Adrenal gland (tissue), 19 donors: ENCODE measurements at places on chromosomes 7 and 10. TPM values are rescaled to one million over a fixed set of nuclear protein-coding genes. Genes with fewer than 3 reads are reported as not detected.

- H3K4me1 ChIP-seq: no peaks in the 10 kb centered on the region
- no peak overlapping the region for H3K27ac ChIP-seq
- no peak overlapping the region for H3K4me3 ChIP-seq
- H3K27me3 ChIP-seq: no peaks in the 10 kb centered on the region
These were observed 10.8 kb downstream of the BLVRA start for GRCh38 chr7:43769281-43769680.

DNA sequence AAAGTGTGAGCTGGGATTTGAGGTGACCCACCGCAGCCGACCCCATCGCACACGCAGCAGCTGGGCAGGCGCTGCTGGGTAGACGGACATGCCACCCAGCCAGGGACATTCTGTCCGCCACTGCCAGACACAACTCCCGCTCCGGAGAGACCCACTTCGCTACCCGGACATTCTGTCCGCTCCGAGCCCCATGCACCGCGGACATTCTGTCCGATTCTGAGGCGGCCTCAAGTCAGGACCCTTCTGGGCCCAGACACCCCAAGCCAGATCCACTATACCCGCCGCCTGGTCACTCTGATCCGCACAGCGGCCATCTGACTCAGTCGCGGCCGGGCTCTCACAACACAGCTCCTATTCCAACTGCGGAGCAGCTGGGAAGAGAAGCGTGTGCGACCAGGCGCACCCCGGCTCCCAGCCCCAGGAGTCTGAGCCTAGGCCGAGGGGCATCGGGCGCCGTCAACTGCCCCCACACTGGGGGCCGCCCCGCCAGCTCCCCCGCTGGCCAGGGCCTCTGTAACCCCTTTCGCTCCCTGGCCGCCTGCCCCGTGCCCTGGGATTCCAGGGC lies 763 bp downstream of the PITX3 start:
- peak overlapping the region; percentile 72 for H3K4me3 ChIP-seq
- H3K27ac ChIP-seq: no peak overlapping the region
- H3K27me3 ChIP-seq: no peaks in the 10 kb centered on the region
- no peaks in the 10 kb centered on the region for H3K36me3 ChIP-seq
- peaks cover 22% of the 10 kb centered on the region for H3K4me1 ChIP-seq

GRCh38 chr10:66747451-66747850 lies 178.4 kb upstream of the LRRTM3 start:
- H3K4me3 ChIP-seq: no peak overlapping the region
- H3K36me3 ChIP-seq: no peaks in the 10 kb centered on the region
- H3K27ac ChIP-seq: no peak overlapping the region
- H3K4me1 ChIP-seq: no peaks in the 10 kb centered on the region
- no peak for DNase-seq
- no peaks in the 10 kb centered on the region for H3K27me3 ChIP-seq

DNA sequence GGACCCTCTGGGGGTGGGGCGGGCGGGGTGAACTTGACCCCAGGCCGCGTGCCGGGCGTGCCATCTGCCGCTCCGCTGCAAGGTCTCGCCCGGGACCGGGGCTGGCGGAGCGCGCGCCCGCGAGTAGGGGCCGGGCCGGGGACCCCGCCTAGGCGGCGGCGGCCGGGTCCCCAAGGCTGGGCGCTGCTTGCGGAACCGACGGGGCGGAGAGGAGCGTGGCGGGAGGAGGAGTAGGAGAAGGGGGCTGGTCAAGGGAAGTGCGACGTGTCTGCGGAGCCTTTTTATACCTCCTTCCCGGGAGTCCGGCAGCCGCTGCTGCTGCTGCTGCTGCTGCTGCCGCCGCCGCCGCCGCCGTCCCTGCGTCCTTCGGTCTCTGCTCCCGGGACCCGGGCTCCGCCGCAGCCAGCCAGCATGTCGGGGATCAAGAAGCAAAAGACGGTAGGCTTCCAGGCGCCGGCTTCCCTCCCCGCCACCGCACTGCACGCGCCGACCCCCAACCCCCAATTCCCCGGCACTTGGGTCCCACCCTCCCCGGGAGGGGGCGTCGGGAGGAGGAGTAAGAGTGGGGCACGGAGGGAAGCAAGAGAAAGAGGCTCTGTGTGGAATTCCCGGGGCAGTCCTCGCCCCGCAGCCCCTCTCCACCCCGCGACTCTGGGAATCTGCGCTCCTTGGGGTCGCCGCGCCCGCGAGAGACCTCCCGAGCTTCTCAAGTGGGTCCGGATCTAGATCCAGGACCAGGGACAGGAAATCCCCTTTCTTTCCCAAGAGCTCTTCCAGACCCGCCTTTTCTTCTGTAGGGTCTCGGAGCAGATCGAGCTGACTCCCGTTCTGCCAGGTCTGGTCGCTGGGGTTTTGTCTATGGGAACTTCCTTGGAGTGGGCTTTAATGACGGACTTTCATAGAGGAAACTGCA lies at the start of gene PAPSS2:
PAPSS2 (plus strand) TSS at position 308 of the 913 bp plus-strand sequence; CDS start at position 412, 104 bp downstream.
- peak; percentile 81 for DNase-seq
- H3K36me3 ChIP-seq: no peaks in the 10 kb centered on the region
- H3K4me1 ChIP-seq: peaks cover 13% of the 10 kb centered on the region
- H3K27me3 ChIP-seq: no peaks in the 10 kb centered on the region
- peak within 1 kb of the TSS; percentile 82 for H3K27ac ChIP-seq
- H3K4me3 ChIP-seq: peak within 1 kb of the TSS; percentile 82

DNA sequence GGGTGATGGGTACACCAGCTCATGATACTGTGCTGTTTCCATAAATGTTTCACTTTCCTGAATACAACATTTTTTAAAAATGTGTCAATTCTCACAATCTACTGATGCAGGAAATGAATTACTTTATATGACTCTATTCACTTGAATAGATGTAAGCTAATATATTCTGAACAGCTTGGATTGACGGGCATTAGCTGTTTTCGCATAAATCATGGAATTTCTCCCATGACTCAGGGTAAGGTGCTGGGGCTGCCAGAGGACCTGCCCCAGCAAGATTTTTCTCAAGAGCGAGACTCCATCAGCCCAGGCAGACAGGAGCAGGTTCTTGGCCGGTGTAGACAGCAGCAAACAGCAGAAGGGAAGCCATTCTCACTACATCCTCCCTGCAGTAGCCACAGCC lies 107.1 kb downstream of the PFKFB3 start:
- no peaks in the 10 kb centered on the region for H3K36me3 ChIP-seq
- H3K27ac ChIP-seq: no peak overlapping the region
- H3K4me3 ChIP-seq: no peak overlapping the region
- DNase-seq: no peak
- no peaks in the 10 kb centered on the region for H3K27me3 ChIP-seq

- H3K4me1 ChIP-seq: peaks cover 5% of the 10 kb centered on the region
- no peaks in the 10 kb centered on the region for H3K36me3 ChIP-seq
- H3K4me3 ChIP-seq: no peak overlapping the region
- H3K27me3 ChIP-seq: peaks cover 8% of the 10 kb centered on the region
- H3K27ac ChIP-seq: no peak overlapping the region
These were observed 10.4 kb downstream of the RAPGEF5 start for GRCh38 chr7:22346383-22347107.

DNA sequence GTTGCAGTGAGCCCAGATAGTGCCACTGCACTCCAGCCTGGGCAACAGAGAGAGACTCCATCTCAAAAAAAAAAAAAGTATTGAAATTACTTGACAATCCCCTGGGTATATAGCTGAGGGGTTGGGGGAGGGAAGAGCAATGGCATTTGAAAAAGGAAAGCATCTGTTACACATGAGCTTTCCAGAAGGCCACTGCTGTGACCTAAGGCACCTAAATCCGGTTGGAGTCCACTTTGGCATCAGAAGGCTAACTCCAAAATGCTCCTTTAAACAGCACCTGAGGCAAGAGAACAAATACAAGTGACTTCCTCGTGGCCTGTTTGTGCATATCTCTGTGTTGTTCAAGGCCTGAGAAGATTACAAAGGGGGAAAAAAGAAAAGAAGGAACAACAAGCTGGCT lies 74.8 kb upstream of the PALS2 start:
- H3K27me3 ChIP-seq: no peaks in the 10 kb centered on the region
- no peak overlapping the region for H3K4me3 ChIP-seq
- no peaks in the 10 kb centered on the region for H3K36me3 ChIP-seq
- H3K4me1 ChIP-seq: no peaks in the 10 kb centered on the region

DNA sequence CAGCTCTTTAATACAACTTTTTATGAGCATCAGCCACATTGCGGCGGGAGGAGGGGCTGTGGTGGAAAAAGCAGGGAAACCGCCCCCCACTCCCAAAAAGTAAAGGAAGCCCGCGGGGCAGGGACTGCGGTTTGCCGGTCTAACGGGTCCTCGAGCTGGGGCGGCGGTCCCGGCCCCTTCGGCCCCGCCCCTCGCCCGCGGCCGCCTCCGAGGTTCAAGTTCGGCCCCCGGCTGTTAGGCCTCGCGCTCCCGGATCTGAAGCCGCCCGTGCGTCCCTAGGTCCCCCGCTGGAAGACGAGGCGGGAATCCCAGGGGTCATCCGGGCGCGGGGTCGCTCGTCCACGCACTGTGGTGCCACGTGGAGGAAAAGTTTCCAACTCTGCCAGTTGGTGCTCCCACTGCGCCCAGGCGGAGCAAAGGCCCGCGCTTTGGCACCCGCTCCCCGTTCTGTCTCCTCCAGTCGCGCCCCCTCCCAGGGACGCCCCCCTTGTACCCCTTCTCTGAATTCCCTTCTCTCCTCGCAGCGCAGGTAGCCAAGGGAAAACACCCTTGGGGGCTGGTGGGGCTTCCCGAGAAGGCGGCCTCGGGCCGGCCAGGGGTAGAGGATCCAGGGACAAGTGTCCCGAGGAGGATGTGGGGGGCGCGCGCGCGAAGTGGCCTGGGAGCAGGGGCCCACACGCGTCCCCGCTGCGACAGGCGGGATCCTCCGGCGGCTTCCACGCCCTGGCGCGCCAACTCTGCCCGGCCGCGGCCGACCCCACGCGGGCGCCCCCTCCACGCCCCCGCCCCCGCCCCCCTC lies 798 bp upstream of the AUTS2 start:
- H3K36me3 ChIP-seq: no peaks in the 10 kb centered on the region
- H3K4me1 ChIP-seq: no peaks in the 10 kb centered on the region

DNA sequence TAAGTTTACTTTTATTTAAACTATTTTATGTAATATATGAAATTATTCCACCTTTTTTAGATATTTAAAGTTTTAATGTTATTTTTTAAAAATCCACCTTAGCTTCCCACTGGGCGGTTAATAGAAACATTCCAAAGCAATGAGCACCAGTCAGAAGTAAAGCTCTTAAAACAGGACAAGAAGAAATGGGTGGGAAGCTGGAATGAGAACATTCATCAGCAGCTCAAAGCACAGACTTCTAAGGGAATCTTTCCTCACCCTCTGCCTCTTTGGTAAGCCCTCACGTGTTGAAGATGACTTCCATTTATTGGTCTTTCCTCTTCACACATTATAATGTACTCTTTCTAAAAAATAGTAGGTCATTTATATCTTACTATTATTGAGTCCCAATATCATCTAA lies 3.1 kb downstream of the AGMO start:
- no peaks in the 10 kb centered on the region for H3K4me1 ChIP-seq
- H3K36me3 ChIP-seq: no peaks in the 10 kb centered on the region
- H3K27me3 ChIP-seq: no peaks in the 10 kb centered on the region
- DNase-seq: no peak
- no peak overlapping the region for H3K27ac ChIP-seq

GRCh38 chr7:140640060-140640637 lies 464 bp downstream of the DENND2A start:
- no peak for DNase-seq
- no peaks in the 10 kb centered on the region for H3K36me3 ChIP-seq
- H3K4me3 ChIP-seq: no peak overlapping the region
- H3K4me1 ChIP-seq: no peaks in the 10 kb centered on the region

DNA sequence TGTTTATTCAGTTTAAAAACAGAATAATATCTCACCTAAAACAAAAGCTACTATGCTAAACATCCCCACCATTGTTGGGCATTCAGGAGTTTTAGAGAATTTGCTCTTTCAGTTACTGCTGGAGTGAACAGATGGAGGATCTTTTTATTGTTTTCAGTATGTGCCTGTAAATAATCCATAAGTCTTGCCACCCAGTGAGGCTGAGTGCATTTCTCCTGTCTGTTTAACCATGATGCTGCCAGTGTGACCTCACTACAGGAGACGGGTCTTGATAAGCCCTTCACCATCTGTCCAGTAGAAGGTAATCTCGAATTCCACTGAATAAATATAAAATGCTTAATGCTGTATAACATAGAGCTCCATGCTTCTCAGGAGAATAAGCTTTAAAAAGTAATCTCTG lies 430.9 kb downstream of the POM121L12 start:
- DNase-seq: no peak
- peaks cover 15% of the 10 kb centered on the region for H3K4me1 ChIP-seq
- H3K27ac ChIP-seq: no peak overlapping the region
- H3K27me3 ChIP-seq: no peaks in the 10 kb centered on the region

DNA sequence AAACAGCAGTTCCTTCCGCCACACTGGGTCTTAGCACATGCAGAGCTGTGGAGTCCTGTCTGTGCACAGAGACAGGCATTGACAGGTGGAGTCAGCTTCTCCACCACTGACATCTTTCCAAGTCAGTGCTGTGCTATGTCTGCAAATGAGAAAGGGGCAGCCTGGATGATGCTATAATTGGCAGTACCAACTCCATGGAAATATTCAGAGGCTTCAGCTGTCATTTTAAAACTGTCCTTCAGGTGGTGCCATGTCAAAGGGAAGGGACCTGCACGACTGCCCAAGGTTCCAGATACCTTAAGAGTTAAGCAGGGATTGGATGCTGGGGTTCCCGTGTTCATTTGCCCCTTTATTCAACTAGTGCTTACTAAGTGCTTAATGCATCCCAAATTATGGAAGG lies 258.0 kb upstream of the PRKCQ start:
- no peaks in the 10 kb centered on the region for H3K27me3 ChIP-seq
- no peaks in the 10 kb centered on the region for H3K4me1 ChIP-seq
- no peak overlapping the region for H3K27ac ChIP-seq
- no peaks in the 10 kb centered on the region for H3K36me3 ChIP-seq
- H3K4me3 ChIP-seq: no peak overlapping the region

DNA sequence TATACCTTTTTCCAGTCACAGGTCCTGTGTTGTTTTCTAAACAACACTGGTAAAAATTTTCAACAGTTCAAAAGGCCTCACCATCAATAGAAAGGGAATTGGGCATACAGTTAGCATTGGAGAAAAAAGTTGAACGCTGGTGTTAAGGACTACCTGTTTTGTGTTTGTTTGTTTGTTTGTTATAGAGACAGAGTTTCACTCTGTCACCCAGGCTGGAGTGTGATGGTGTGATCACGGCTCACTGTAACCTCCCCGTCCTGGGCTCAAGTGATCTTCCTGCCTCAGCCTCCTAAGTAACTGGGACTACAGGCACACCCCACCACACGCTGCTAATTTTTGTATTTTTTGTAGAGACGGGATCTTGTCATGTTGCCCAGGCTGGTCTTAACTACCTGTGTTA lies 306.1 kb downstream of the PRPF18 start:
- no peak overlapping the region for H3K27ac ChIP-seq
- no peaks in the 10 kb centered on the region for H3K36me3 ChIP-seq
- DNase-seq: no peak
- H3K4me1 ChIP-seq: no peaks in the 10 kb centered on the region
- H3K4me3 ChIP-seq: no peak overlapping the region
- H3K27me3 ChIP-seq: no peaks in the 10 kb centered on the region

FAM185A gene
- 11.3 TPM for total RNA-seq

CFAP70 gene
- 2.6 TPM for total RNA-seq

VWDE gene
- 0.46 TPM for total RNA-seq

ZNF722 gene
- total RNA-seq: not detected

GPR15LG gene
- 0.25 TPM for total RNA-seq

HMX2 gene
- total RNA-seq: not detected

MICU1 gene
- 76.0 TPM for total RNA-seq

CTAGE4 gene
- 0.24 TPM for total RNA-seq

LAMB1 gene
- 48.6 TPM for total RNA-seq

PLXDC2 gene
- 75.2 TPM for total RNA-seq

CLDN4 gene
- total RNA-seq: 0.86 TPM
